ENCODE measurements at places on chromosomes 1 and 21.

DNA sequence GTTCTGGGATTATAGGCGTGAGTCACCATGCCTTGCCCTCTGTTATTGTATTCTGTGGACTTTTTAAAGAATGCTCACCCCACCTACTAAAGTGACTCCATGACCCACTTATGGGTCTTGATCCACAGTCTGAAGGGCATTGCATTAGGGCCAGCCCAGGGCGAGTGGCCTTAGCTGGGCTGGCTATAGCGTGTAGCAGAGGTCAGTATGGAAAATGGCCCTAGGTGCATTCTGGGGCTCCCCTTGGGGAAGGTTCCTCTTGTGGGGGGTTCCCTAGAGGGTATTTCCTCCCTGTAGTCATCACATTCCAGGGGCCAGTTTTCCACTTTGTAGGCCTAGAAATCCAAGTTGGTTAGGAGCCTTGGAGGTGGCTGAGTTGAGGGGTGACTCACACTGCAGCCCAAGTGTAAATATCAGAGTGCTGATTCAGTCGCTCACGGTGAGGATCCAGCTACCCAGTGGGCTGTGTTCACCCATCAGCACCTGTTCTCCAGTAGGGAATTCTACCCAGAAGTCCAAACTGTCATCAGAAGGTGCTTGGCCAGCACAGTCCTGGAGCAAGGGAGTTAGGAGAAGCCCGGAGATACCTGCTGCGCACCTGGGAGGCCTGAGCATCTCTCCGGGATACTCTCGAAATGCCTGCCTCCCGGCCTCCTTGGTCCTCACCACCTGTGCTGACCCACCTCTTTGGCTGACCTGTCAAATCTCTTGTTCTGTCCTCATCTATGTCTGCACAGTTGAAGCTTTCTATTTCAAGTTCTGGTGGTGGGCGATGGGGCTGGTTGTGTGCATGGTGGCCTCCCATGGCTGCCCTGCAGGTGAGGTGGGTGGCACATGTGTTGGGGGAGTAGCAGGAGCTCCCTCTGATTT lies 52.2 kb downstream of the NENF start:
- DNase-seq: no peak

- DNase-seq: no peak
Observed at GRCh38 chr1:42040159-42040558, 113.1 kb upstream of the GUCA2B start.

DNA sequence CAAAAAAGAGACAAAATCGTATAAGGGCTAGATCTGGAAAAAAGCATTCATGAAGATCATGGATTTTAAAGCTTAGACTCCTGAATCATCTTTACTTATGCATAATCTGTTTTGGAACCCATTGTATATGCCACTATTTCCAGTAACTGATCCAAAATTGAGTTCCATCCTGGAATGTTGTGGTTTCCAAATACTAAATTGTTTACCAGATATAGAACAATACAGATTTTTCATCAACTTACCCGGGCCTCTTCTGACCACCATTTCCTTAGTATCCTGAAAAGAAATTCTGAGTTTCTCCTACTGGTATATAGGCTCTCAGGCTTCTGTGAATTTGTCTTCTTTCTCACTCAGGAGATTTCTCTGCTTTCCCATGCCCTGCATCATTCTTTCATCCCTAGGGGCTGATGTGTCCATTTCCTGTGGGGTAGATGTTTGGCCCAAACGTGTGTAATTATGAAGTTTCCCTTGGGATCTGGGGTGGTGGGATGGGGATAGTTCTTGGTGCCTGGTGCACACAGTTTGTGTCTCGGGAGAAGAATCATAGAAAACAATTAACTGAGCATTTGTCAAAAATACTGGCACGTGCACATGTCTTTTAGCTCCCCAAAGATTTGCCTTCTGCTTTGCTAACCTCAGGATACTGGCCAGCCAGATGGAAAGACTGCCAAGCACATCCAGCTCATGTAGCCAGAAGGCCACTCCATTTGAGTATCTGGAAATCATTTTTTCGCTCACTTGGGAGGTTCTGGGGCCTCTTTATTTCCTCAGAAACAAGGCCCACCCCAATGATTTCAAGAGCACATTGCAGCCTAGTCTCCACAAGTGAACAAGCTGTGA lies 127.8 kb downstream of the NTMT2 start:
- DNase-seq: no peak

DNA sequence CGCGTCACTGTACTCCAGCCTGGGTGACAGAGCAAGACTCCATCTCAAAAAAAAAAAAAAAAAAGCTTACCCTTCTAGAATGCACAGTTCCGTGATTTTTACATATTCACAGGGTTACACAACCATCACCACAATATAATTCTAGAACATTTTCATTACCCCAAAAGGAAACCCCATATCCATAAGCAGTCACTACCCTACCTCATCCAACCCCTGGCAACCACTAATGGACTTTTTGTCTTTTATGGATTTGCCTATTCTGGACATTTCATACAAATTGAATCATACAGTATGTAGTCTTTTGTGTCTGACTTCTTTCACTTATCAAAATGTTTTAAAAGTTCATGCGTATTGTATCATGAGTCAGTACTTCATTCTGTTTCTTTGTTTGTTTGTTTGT lies 22.8 kb downstream of the SYF2 start:
- no peak for DNase-seq

GRCh38 chr1:153392258-153392657 lies 1.4 kb upstream of the S100A8 start:
- no peak for DNase-seq

GRCh38 chr1:62435231-62436038 lies 1.4 kb upstream of the USP1 start:
- DNase-seq: peak; percentile 22

GRCh38 chr1:195516036-195516435 lies 1092.2 kb downstream of the KCNT2 start:
- DNase-seq: no peak

DNA sequence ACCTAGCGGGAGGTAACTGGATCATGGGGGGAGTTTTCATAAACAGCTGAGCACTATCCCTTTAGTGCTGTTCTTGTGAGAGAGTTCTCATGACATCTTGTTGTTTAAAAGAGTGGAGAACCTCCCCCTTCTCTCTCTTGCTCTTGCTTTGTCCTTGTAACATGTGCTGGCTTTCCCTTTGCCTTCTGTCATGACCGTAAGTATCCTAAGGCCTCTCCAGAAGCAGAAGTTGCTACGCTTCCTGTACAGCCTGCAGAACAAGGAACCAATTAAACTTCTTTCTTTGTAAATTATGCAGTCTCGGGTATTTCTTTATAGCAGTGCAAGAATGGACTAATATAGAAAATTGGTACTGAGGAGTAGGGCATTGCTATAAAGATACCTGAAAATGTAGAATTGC lies 515.6 kb downstream of the NEGR1 start:
- DNase-seq: no peak

DNA sequence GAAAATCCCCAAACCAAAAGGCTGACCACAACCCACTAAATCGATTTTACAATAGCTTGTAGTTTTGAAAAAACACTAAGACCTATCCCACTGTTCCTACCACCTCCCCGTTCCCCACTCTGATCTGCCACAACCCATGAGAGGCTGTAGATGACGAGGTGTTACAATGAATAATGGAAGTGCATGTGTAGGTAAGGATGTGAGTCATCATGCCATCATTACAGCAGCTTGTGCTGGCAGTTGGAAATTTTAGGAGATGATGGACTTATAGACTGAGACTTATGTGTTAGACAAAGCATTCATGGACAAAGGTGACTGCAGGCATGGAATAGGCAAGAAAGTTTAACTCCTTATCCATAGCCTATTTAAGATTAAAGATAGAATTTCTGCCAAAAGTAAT lies 184.7 kb upstream of the CACYBP start:
- no peak for DNase-seq

DNA sequence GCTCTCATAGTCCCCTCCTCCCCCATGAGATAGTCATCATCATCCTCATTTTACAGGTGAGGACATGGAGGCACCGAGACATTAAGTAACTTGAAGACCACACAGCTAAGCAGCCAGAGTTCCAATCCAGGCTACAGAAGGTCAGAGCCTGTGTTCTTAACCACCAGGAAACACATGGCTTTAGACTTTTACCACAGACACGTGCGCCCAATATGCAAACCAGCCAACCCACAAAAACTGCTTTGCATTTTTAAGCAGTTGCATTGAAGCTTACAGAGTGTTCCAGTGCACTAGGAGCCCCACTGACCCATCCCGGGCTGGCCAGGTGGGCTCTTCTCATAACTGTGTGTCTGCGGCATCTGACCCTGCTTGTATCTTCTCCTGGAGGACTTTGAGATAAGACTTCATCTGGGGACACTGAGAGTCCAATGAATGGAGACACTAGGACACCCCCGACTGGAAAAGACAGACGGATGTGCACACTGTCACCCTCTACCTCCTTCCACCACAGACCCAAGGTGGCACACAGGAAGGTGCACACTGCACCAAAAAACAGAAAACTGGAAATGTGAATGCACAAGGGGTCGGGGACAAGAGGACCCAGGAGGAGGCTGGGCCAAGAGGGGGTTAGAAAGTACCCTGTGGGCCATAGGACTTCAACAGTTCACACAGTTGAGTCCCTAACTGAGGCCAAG lies 56.4 kb downstream of the ETS2 start:
- no peak for DNase-seq

GRCh38 chr1:234515821-234516241 lies 36.9 kb upstream of the TARBP1 start:
- no peak for DNase-seq

GRCh38 chr1:223720971-223721591 lies 8.7 kb downstream of the CAPN2 start:
- no peak for DNase-seq

DNA sequence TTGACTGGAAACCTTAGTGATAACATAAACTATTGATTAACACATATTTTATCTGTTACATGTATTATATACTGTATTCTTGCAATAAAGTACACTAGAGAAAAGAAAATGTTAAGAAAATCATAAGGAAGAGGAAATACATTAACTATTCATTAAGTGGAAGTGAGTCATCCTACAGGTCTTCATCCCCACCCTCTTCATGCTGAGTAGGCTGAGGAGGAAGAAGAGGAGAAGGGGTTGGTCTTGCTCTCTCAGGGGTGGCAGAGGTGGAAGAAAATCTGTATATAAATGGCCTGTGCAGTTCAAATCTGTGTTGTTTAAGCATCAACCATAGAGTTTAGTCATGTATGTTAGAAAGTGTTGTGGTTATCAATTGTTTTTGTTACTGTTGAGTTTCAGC lies 66.1 kb upstream of the CHODL start:
- DNase-seq: no peak

GRCh38 chr1:245148861-245149260 lies 5.9 kb upstream of the KIF26B start:
- DNase-seq: no peak

Data from stimulated activated CD4-positive, alpha-beta T cell treated with anti-CD3 and anti-CD28 coated beads, Interleukin-12 subunit alpha, Interleukin-12 subunit beta, amount 100 ng/mL, for 48 hours (primary cell).